Fibroblast of skin of scalp (primary cell): ENCODE measurements at places on chromosomes 7 and 10.

DNA sequence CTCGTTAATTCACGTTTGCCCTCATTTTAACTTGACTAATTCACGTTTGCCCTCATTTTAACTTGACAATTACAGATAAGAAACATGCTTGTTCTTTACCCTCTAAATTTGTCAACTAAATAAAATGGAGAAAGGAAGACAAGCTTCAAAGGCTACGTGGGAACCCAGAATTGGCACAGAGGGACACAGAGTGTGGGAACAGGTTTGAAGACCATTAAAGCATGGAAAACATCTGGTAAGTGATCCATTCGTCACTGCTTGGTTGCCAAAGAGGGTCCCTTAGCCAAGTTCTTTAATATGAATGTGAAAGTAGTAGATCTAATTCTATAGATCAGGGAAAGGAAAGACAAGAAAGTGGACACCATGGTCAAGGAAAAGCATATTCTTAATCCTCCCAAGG is 57.2 kb downstream of the ITIH5 start:
- DNase-seq, result no peak

DNA sequence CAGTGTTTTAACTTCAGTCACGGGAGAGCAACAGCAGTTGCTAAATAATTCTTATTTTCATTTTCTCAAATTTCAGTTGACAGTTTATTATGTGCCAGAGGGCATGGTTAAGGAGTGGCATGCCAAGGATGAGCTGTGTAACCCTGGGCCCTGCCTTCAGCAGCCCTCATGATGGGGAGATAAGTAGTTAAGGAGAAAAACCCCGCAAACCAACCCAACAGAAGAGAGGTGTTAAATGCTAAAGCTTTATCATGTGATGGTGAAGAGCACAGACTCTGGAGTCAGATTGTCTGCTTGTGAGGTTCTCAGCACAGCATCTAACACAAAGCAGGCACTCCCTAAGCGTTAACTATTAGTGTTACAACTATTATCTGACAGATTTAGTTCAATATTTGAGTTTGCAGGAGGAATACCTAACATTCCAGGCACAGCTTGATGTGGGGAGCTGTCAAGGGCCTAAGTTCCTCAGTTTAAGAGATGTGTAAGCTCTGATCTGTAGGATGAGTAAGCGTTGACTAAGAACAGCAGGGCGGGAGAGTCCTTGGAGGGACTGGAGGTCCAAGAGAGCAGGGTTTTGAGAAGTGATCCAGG is 29.6 kb downstream of the STAM start:
- DNase-seq, result peak; percentile 96

GRCh38 chr10:4981722-4982471 is 18.7 kb downstream of the AKR1C1 start:
- no peak for DNase-seq

DNA sequence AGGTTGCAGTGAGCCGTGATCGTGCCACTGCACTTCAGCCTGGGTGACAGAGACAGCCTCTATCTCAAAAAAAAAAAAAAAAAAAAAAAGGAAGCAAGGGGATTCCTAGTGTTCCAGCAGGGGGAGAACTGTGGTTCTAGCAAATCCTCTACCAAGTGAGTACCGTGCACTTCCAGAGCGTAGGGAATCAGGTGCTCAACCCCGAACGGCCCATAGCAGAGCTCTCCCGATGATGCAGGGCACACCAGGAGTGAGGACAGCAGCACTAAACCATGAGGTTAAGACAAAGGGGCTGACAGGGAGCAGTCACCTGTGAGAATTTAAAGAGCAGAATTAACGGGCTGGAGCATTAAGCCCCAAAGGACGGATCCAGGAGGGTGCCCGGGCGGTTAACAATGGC is 173.6 kb downstream of the PTPRN2 start:
- peak; percentile 8 for DNase-seq

GRCh38 chr10:80100861-80101695 is 22.6 kb downstream of the TMEM254 start:
- no peak for DNase-seq

DNA sequence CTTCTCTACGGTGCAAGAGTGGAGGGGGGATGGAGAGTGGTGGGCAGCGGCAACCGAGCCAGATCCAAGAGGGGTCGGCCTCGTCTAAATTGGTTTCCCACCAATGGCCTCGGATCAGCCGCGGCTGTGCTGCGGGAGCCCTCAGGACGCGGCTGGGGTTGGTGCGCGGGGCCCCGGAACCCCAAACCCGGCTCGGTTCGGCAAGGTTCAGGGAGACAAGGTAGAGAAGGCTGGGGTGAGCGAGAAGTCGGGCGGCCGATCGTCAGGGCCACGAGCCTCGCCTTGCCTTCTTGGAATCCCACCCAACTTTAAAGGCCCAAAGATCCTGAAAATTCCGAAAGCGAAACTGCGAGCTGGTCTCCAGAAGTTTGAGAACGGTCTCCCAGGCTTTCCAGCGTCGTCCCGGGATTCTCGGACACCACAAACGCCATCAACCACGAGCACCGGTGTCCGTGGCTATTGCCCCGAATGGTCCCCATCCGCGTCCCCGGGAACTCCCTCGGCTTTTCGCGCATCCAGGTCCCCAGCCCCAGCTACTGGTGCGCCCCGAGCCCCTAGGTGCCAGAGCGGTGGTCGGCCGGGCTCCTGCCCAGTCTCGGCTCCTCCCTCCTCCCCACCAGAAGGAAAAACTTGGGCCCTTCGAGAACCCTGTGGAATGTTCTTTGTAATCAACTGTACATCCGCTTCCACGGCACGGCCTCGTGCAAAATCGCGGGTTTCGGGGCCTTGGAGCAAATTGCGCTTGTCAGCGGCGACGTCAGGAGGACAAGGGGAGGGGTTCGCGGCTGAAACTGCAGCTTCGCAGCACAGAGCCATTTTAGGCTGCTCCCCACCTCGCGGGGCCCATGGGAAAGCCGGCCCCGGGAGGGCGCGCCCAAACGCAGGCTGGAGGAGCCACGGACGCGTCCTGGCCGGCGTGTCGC is 3.2 kb downstream of the SFMBT2 start:
- peak; percentile 20 for DNase-seq

- DNase-seq, result no peak
Measured at GRCh38 chr7:311131-311680, 21.2 kb downstream of the FOXL3 start.

DNA sequence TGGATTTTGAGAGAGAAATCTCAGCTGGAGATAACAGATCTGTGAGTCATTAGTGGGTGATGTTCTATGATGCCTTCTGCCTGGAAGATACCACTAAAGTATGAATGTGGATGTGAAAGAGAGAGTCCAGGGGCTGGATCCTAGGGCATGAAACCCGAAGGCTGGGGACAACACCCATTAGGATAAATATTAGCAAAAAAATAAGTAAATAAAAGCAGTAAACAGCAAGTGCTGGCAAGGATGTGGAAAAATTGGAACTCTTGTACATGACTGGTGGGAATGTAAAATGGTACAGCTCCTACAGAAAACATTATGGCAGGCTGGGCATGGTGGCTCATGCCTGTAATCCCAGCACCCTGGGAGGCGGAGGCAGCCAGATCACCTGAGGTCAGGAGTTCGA is 16.6 kb upstream of the MGMT start:
- DNase-seq, result no peak

DNA sequence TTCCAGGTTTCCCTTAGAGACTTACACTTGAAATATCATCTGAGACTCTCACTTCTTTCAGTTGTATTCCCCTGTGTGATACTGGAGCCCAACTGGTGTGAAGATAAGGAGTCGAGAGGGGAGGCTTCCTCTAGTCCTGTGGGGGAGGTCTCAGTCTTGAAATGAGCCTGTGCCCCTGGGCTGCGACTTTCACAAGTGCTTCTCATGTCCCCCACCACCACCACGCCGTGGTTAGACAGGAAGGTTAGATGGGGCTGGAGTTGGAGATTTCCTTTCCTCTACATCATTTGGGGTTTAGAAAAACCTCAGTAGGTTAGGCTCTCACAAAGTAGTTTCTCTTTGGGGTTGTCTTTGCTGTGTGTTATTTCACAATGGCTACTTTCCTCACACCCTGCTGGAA is 25.6 kb upstream of the MKX start:
- DNase-seq, result no peak

DNA sequence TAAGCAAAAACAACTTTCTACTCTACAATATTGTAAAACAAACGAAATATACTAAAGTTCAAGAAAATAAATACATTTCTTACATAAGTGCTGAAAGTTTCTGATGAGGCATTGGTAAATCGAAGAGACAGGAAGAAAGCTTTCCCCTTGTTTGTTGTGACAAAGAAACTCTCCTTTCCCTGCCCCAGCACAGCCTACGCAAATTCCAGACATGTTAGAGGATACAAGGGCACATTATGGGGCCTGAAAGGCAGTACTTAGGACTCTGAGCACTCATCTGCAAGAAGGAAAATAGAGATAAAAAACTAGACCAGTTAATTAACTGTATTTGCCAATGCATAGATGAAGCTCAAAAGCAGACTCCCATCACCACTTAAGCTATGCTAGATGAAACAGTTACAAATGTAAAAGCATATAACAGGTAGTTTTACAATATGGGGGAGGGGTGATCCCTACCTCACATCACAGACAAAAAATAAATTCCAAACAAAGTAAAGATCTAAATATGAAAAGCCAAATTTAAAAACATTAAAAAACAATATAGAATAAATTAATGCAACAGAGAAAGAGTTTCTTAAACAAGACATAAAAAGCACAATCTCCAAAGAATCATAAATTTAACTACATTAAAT is 21.8 kb downstream of the ARHGAP19 start:
- DNase-seq, result no peak

DNA sequence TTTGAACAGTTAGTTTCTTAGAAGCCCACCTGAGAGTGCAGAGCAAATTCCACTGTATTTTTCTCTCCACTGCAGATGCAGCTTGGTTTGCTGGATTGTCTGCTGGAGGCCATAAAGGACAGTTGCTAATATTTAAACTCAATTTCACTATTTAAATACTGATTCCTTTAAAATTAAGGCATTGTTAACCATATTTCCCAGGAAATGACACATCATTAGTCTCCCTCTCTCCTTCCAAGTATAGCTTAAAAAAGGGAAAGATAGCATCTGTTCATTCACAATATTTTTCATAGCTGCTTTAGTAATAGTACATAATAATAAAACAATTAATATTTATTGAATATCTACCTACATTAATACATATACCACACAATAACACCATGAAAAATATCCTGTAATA is 252.9 kb downstream of the HGF start:
- no peak for DNase-seq

DNA sequence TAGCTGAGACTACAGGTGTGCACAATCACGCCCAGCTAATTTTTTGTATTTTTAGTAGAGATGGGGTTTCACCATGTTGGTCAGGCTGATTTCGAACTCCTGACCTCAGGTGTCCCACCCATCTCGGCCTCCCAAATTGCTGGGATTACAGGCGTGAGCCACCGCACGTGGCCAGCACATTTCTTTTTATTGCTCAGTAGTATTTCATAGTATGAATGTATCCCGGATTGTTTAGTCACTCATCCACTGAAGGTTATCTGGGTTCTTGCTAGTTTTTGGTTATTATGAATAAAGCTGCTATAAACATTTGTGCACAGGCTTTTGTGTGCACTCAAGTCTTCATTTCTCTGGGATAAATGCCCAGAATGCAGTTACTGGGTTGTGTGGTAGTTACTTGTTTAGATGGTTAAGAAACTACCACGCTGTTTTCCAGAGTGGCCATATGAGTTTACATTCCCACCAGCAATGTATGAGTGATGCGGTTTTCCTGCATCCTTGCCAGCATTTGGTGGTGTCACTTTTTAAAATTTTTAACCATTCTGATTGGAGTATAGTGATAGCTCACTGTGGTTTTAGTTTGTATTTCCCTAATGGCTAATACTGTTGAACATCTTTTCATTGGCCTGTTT is 275.8 kb upstream of the LYZL1 start:
- DNase-seq, result no peak

DNA sequence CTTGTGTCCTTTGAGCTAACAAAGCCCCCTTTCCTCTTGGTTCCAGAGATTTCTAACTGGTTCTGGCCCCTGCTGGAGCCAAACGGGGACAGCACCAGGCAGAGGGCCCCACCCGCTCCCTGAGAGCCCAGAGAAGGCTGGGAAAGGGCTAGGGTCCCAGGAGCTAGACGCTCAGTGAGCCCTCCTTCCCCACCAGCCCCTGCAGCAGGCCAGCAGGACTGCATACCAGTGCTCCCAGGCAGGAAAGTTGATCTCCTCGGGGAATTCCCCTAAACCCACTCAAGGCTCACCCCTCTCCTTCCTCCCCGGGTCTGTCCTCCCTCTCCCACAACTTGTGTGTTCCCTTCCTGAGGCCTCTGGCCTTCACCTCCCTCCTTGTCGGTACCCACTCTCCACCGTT is 47.7 kb downstream of the PAX2 start:
- no peak for DNase-seq

DNA sequence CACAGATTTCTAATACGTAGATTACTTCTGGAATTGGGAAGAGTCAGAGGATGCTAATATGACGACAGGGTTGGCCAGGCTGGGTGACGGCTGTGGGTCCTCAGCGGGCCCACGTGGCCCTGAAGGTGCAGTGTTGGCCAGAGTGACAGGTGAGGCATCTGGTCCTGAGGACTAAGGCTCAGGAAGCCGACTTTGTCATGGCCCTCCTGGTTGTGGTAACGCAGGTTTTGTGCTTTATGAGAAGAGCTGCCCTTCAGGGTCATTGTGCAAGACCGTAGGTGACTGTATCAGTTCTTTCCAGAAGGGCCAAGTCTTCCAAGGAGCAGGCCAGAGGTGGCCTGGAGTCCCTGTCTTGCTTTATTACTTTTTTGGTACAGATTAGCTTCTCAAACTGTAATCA is 2.5 kb downstream of the EIF3B start:
- DNase-seq, result no peak

- no peak for DNase-seq
Measured at GRCh38 chr7:116798232-116798631, 64.2 kb upstream of the CAPZA2 start.

GRCh38 chr10:84537447-84537931 is 209.1 kb downstream of the CCSER2 start:
- DNase-seq, result peak; percentile 73

GRCh38 chr7:45112648-45113047 is 1.2 kb upstream of the TBRG4 start:
- peak; percentile 9 for DNase-seq

DNA sequence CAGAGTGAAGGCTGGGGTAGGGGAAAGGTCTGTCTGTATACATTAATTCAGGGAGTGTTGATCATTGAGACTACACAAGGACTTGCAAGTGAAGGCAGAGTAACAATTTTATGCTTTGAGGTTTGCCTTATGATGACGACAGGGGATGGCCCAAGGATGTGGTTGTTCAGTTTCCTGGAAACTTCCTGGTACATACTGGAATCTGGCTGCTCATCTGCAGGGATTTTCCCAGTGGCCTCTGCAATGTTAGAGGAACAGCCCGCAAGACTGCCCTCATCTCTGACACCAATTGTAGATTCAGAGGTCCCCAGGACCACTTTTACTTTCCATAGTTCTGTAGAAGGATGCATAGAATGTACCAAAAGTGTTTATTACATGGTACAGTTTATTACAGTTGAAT is 189.6 kb downstream of the TMEM178B start:
- DNase-seq, result no peak

- DNase-seq, result no peak
Measured at GRCh38 chr7:102840404-102840803, 72.4 kb upstream of the LRRC17 start.
